ENCODE measurements at places on chromosomes 1 and 21.

GRCh38 chr1:244941121-244941520, 76.8 kb upstream of the HNRNPU start:
- no peaks in the 10 kb centered on the region for H3K36me3 ChIP-seq
- no peak overlapping the region for H3K4me3 ChIP-seq
- H3K27ac ChIP-seq: no peak overlapping the region
- DNase-seq: no peak
- H3K27me3 ChIP-seq: peaks cover 20% of the 10 kb centered on the region

DNA sequence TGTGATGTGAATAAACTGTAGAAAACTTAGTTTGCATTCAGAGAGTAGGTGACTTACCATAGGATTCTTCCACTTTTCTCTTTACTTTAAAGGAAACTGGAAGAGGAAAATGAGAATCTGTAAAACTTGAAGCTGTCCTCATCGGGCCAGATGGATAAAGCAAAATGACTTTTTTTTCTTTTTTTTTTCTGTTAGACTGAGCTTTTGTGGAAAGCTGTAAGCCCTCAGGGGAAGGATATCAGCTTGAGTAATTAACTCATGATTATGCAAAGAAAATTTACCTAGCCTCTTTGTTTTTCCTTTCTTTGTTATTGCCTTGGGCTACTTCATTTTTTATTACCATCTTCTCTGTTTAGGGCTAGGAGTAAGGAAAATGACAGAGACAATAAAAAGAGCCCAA, 53.4 kb downstream of the DPH5 start:
- H3K27me3 ChIP-seq: no peaks in the 10 kb centered on the region
- H3K36me3 ChIP-seq: peaks cover 36% of the 10 kb centered on the region
- H3K4me1 ChIP-seq: no peaks in the 10 kb centered on the region
- H3K4me3 ChIP-seq: no peak overlapping the region
- H3K27ac ChIP-seq: no peak overlapping the region

GRCh38 chr21:30800605-30801004, 12.5 kb downstream of the KRTAP8-1 start:
- H3K4me3 ChIP-seq: no peak overlapping the region
- H3K27me3 ChIP-seq: peaks cover 2% of the 10 kb centered on the region
- no peaks in the 10 kb centered on the region for H3K36me3 ChIP-seq
- no peak for DNase-seq
- no peak overlapping the region for H3K27ac ChIP-seq

DNA sequence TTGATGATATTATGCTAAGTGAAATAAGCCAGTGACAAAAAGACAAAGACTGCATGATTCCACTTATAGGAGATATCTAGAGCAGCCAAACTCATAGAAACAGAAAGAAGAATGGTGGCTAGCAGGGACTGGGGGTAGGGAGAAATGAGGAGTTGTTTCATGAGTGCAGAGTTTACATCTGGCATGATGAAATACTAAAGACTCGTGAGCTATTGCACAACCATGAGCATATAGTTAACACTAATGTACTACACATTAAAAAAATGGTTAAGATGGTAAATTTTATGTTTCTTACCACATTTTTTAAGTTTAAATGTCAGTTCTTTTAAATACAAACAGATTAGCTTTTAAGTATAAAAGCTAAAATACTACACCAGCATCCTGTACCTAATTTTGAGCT, 57.8 kb downstream of the ESRRG start:
- H3K36me3 ChIP-seq: no peaks in the 10 kb centered on the region
- H3K4me3 ChIP-seq: no peak overlapping the region
- H3K27ac ChIP-seq: no peak overlapping the region

- peaks cover 18% of the 10 kb centered on the region for H3K4me1 ChIP-seq
- peaks cover 28% of the 10 kb centered on the region for H3K36me3 ChIP-seq
- DNase-seq: peak; percentile 75
- H3K27me3 ChIP-seq: peaks cover 2% of the 10 kb centered on the region
- H3K4me3 ChIP-seq: no peak overlapping the region
These were observed 22.6 kb downstream of the CASP9 start for GRCh38 chr1:15501208-15502032.

DNA sequence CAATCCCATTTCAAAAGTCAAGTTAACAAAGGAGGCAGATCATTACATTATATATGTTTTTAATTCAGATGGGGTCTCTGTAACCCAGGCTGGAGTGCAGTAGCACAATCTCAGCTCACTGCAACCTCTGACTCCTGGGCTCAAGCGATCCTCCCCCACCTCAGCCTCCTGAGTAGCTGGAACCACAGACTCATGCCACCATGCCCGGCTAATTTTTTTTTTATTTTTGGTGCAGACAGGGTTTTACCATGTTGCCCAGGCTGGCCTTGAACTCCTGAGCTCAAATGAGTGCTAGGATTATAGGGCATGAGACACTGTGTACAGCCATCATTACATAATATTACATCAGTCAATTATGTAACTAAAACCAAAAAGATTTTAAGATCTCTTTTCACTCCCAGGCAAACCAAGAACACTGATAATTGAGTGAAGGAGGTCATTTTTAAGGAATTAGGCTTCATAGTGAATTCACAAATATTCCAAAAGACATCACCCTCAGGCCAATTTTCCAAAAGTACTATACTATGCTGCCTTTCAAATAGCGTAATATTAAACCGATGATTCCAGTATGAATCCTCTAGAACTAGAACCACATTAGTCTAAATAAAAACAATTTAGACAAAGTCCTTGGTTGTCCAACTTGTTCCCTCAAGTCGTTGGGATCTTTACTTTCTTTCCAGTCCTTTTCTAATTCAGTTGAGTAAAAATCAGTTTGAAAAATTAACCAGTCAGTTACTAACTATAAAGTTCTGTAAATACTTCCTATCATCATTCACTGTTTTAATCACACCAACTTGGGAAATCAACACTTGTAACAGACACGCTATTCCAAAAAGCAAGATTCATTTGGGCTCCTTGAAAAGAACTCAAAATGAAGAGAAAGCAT, 16.1 kb downstream of the TOMM20 start:
- H3K36me3 ChIP-seq: peaks cover 89% of the 10 kb centered on the region
- H3K27me3 ChIP-seq: peaks cover 5% of the 10 kb centered on the region
- no peak overlapping the region for H3K27ac ChIP-seq
- no peaks in the 10 kb centered on the region for H3K4me1 ChIP-seq
- no peak for DNase-seq

DNA sequence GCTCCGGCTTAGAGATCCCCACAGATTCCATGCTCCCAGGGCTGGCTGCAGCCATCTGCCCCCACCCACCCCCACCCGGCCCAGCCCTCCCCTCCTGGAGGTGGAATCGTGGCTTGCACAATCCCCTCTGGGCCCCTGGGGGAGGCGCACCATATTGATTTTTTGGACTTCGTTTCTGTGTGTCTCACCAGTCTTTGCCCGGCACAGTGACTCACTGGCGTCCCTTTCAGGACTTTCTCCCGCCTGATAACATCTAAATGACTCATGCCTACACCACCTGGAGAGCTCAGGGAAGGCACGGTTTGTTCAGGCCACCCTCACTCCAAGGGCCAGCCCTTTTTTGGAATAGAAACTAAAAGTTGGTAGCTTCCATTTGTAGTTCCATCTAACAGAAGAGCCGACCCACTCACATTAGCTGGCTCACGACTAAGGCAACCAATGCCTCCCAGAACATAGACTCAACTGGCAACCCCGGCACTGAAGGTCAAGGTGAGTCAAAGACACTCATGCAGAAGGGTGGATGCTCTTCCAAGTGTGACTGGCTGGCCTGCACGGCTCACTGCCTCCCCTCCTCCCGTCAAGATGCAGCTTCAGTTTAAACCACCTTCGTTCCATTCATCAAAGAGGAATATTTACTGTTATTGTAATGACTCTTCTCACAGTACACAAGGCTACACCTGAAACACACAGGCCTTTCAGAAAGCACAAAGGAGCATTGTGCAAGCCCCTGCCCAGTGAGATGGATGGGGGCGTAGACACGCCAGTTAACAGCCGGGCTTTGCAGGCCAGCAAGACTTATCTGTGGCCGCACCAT, 18.1 kb upstream of the ETS2 start:
- peaks cover 3% of the 10 kb centered on the region for H3K27me3 ChIP-seq
- DNase-seq: peak; percentile 15
- no peak overlapping the region for H3K4me3 ChIP-seq
- H3K27ac ChIP-seq: no peak overlapping the region

DNA sequence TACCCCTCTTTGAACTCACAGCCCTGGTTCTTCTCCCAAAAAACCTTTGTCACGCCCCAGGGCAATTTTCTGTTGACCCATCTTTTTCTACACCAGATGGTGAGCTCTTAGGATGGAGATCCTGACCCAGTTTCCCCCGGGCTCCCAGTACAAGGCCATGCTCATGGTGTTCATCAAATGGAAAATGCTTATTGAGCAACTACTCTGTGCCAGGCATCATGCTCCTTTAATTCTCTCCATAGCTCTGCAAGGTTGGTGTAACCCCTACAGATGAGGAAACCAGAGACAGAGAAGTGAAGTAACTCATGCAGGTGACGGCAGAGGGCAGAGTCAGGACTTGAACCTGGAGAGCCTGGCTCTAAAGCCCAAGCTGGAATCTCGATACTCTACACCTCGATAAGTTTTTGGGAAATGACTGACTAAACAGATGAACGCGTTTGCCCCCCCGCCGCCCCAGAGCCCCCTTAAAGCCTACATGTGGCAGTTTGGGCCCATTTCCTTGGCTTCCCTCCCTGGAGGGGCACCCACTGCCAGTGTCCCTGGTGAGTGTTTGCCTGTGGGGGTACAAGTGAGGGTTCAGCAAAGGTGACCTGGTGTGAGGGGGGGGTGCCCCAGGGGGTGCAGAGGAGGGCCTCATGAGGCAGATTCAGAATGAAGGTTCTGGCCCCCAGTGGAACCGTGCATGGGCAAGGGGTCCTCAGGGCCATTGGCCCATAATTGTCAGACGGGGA, 30.2 kb upstream of the RUNX3 start:
- H3K36me3 ChIP-seq: no peaks in the 10 kb centered on the region
- H3K27me3 ChIP-seq: peaks cover 48% of the 10 kb centered on the region
- H3K4me1 ChIP-seq: peaks cover 18% of the 10 kb centered on the region

- peaks cover 31% of the 10 kb centered on the region for H3K27me3 ChIP-seq
- H3K27ac ChIP-seq: no peak overlapping the region
- no peaks in the 10 kb centered on the region for H3K36me3 ChIP-seq
These were observed 77.6 kb upstream of the IFFO2 start for GRCh38 chr1:19033926-19034680.

GRCh38 chr21:34540206-34540605, 28.2 kb upstream of the KCNE1 start:
- H3K4me1 ChIP-seq: peaks cover under 1% of the 10 kb centered on the region
- no peak overlapping the region for H3K4me3 ChIP-seq
- H3K27me3 ChIP-seq: no peaks in the 10 kb centered on the region
- H3K36me3 ChIP-seq: peaks cover 5% of the 10 kb centered on the region
- no peak for DNase-seq

- no peak for DNase-seq
- peak overlapping the region; percentile 3 for H3K27ac ChIP-seq
- H3K4me1 ChIP-seq: no peaks in the 10 kb centered on the region
- peaks cover 59% of the 10 kb centered on the region for H3K36me3 ChIP-seq
These were observed 12.6 kb downstream of the DR1 start for GRCh38 chr1:93358293-93358692.

DNA sequence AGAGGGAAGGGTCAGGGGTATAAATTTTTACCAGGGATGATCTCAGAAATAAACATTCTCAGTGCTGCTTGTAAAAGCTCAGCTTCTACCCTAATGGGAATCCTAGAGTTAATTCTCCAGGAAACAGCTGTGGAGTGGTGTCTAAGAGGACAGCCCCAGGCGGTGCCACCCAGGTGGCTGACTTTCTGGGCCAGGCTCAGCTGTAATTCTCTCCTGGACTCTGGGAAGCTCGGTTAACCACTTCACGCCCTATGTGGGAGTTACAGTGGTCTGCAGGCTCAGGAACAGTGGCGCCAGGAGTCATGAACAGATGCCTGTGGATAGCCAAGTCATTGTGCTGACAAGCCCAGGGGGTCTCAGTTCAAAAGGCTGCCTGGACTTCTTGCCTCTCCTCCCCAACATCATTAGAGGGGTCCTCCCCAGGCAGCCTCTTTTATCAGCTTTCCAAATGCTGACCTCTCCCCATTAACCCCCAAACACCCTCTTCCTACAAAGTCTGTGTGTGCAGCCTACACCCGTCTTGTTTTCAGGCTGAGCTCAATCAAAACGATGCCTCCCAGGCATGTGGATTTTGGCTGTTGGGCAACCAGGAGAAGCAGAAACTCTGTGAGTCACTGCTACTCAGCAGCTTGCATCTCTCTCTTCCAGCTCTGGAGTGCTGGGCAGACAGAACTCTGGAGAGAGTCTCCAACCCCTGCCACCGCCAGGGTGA, 1.2 kb downstream of the HHIPL2 start:
- H3K27me3 ChIP-seq: no peaks in the 10 kb centered on the region
- peak; percentile 33 for DNase-seq
- peaks cover 44% of the 10 kb centered on the region for H3K4me1 ChIP-seq
- peak overlapping the region; percentile 47 for H3K4me3 ChIP-seq
- H3K27ac ChIP-seq: peak overlapping the region; percentile 97

- peak overlapping the region; percentile 23 for H3K27ac ChIP-seq
- peaks cover 48% of the 10 kb centered on the region for H3K36me3 ChIP-seq
- H3K27me3 ChIP-seq: peaks cover 5% of the 10 kb centered on the region
- H3K4me1 ChIP-seq: no peaks in the 10 kb centered on the region
- no peak for DNase-seq
- H3K4me3 ChIP-seq: no peak overlapping the region
These were observed 134.6 kb downstream of the HUNK start for GRCh38 chr21:32007456-32007855.

- no peaks in the 10 kb centered on the region for H3K36me3 ChIP-seq
- no peak overlapping the region for H3K27ac ChIP-seq
- no peak for DNase-seq
- H3K4me3 ChIP-seq: no peak overlapping the region
- no peaks in the 10 kb centered on the region for H3K27me3 ChIP-seq
These were observed 77.3 kb upstream of the KCNJ15 start for GRCh38 chr21:38179511-38179910.

DNA sequence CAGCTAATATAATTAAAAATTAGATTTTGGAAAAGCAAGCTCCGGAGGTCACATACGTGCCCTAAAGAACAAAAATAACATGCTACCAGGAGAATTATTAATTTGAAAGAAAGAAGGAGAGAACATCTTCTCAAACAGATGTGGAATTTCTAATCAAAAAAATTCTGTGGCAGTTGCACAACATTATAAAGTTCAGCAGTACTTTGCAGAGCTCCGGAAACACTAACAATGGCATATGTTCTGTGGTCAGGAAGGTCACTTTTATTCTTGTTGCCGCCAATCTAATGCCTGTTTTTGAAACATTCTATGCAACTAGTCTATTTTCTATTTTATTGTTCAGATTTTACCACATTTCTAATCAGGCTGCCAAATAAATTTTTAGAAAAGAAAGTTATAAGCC, 186.8 kb downstream of the SMYD3 start:
- peaks cover 38% of the 10 kb centered on the region for H3K4me1 ChIP-seq
- no peaks in the 10 kb centered on the region for H3K36me3 ChIP-seq
- no peak overlapping the region for H3K4me3 ChIP-seq
- no peak overlapping the region for H3K27ac ChIP-seq
- no peak for DNase-seq

- H3K4me3 ChIP-seq: no peak overlapping the region
- H3K36me3 ChIP-seq: no peaks in the 10 kb centered on the region
These were observed 116.5 kb downstream of the KCNK1 start for GRCh38 chr1:233730380-233730779.

Measured in nephron progenitor cell (in vitro differentiated cells).